ENCODE measurements at places on chromosomes 6 and 20.

- DNase-seq: no peak
Measured at GRCh38 chr6:87905101-87905641, 142.5 kb upstream of the SPACA1 start.

DNA sequence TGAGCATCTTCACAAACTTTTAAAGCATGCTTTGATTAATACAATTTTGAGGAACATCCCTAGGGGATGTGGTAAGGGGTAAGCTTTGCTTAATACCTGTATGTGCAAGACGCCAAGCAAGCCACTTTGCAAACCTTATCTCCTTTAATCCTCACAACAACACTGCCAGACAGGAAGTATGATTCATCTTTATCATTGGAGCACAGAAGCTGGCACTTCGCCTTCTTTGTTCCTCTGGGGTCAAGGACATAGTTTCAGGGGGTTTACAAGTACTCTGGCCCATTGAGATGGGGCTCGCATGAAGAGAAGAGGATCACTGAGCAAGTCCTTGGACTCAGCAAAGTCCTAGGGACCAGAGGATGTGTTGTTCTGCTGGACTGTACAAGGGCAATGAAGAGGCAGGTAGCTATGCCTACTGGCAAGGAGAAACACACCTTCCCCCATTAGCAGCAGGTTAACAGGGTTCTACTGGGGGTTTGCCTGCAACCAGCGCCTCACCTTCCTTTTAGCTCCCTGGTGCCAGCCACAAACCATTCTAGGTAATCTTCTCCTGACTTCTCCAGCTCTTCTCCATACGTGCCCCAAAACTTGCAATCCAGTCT lies 8.8 kb downstream of the TMEM244 start:
- no peak for DNase-seq

GRCh38 chr20:35314816-35315631 lies 22.8 kb upstream of the FAM83C start:
- no peak for DNase-seq

DNA sequence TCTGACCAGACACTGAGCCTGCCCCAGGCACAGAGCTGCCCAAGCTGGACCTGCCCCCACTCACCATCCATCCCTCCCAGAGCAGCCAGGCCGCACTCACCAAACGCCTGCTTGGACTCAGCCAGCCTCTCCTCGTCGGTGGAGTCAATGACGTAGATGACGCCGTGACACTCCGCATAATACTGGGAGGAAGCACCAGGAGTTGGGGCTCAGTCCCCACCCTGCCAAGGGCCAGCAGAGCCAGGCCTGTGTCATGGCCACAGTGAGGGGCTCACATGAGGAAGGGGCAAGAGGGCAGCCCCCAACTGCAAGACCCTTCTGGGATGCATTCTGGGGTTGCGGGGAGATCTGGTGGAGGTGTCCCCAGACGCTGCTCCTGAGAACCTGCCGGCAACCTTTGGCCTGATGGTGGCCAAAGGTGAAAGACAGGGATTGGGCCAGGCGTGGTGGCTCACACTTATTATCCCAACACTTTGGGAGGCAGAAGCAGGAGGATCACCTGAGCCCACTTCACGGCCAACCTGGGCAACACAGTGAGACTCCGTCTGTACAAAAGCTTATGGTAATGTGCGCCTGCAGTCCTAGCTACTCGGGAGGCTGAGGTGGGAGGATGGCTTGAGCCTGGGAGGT lies 5.6 kb downstream of the ARFRP1 start:
- DNase-seq: no peak

- no peak for DNase-seq
Measured at GRCh38 chr6:115896538-115897129, 164.1 kb downstream of the FRK start.

DNA sequence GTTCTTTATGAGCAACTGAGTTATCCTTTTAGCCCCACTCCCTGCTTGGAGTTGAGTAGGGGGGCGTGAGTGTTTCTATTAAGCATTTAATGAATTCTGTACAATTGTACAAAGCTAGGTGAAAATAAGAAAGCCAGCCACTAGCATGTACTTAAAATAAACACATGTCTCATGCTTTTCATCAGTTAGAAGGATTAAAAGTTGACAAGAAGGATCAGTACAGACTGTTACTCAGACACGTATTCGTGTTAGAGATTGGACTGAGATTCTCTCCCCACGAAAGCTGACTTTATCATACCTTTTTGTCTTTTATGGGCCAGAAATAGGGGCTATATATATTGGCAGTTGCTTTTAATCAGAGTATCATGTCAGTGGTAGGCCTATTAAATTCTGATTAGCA lies 1.7 kb downstream of the HSF2 start:
- no peak for DNase-seq

DNA sequence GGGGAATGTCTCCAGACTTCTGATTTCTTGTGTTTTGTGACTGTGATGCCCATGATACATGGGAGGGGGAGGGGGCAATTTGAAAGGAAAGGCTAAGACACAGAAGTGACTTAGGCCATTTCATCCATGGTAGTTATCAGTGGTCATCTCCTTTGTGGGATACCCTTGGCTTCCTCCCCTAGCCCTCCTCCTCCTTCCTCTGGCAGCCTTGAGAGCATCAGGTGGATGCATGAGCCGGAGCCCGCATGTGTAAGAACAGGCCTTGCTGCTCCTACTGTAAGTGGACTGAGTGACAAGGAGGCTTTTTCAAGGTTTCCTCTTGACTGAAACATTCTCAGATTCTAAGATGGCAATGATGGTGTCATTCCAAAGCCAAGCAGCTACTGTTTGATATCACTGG lies 874 bp downstream of the CD83 start:
- DNase-seq: no peak

DNA sequence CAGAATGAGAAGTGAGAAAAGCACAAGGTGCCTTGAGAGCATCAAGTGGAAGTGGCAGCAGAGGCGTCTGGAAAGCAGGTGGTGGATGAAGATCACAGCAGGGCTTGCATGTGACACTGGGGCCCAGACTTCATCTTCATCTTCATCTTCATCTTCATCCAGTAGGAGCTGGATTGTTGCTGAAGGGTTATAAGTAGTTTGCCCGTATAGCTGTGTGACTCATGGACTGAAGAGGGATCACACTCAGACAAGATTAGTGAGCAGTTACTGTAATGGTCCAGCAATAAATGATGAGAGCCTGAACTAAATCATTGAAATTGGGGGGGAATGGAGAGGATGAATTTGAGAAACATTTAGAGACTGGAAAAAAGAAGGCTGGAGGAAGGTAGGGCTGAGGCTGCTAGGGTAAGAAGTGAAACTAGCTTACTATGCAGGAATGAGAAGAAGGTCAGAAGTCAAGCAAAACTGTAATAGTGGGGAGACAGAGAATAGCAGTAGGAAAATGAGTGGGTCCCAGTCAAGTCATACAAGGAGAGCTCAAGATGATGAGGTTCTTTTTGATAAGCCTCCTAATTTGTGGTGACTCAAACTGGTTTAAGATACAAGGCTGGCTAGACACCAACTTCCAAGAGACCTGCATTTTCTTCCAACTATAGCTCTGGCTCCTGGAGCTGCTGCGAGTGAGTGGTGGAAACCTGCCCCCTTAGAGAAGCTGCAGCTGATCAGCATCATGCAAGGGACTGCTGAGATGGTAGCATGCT lies 92.3 kb upstream of the BEND6 start:
- DNase-seq: no peak

DNA sequence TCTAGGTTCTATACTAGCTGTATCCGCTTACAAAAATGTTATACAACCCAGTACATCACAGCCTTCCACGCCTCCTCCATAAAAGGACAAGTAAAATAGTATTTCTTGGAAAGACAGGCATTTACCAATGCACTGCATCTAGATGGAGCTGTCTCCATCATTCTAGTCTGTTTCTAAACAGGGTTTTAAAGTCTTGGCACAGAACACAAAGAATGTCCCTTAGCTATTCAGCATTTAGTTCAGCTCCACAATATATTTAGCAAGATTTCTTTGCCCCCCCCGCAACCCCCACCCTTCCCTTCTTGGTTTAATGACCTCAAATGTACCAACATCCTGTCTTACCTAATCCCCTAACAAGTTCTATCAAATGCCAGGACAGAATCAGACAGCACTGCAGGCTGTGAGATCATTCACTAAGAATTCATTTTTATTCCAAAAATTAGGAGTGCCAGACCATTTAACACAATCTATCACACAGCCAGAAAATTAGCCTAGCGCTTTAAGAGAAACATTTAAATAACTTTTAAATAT lies 198.6 kb downstream of the BACH2 start:
- no peak for DNase-seq

DNA sequence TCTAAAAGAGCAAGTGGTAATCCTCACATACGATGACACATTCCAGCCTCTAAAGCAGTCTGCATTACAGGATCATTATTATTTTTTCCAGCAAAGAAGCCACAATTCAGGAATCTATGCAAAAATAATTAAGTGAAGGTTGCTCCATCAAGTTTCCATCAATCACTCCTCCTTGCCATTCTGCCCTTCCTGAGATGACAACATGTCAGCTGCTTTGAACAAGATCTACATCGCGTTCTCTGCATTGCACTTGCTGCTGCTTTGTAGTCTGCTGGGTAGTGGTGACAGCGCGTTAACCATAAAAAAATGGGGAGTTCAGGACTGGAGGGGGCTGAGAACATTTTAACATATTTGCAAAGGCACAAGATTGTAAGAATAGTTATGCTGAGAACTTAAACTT lies 147.7 kb downstream of the GMPR start:
- no peak for DNase-seq

GRCh38 chr20:19949195-19949867 lies 67.8 kb upstream of the NAA20 start:
- DNase-seq: no peak

DNA sequence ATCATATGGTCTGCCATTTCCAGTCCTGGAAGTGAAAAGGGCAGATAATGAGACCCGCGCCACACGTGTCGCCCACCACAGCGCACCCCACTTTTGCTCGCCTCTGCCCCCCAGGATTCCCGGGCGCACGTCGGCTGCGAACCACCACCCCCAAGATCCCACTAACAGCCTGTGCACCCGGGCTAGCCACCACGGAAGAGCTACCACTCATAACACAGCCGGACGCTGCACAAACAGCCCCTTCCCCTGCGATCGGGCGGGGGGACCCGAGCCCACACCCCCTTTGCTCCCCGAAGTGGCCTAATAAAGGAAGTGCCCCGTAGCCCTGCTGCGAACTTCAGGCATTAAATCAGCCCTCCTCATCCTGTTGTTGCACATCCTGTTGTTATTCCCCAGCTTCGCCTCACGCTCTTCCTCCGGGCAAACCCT lies 506 bp downstream of the CITED2 start:
- no peak for DNase-seq

GRCh38 chr6:35945650-35946025 lies 24.7 kb upstream of the SRPK1 start:
- DNase-seq: no peak

DNA sequence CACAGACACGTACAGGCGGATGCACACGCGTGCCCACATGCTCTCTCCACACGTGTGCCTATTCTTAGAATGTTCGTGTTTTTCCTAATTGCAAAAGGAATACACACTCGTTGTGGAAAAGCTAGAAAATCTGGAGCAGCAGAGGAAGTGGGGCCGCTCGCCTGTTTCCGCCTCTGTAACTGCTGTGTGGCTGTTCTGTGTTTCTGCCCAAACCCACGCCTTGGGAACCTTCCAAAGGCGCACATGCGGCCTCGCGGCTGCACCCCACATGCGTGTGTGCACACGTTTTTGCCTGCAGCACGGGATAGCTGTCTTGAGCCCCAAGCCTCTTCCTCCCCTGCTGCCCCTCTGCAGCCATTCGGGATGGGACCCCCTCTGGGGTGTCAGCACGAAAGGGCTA lies 12.2 kb downstream of the SLC17A9 start:
- DNase-seq: no peak

DNA sequence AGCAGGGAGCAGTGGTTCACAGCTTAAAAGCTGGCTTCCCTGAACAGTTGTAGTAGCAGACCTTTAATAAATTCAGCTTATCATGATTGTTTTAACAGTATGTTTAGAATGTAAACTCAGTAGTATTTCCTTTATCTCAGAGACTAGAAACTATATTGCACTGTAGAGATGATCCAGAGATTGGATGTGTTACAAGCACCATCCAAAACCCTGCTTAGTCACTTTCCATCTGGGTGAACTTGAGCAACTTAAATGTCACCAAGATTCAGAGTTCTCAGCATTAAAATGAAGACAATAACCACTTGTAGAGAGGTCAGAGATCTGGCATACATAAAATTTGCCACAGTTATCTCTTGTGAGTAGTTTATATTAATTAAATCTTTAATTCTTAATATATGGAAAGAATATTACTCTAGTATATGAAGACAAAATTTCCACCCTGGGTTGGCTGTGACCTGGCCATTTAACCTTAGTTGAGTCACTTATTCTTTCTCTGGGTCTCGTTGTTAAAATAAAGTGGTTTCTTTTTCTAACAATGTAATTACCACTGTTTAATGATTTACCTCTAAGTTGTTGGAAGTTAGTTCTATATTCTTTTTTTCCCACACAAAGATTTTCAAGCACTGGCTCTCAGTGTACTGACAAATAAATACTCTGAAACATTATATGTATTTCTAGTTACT lies 239.2 kb upstream of the FKBP1C start:
- no peak for DNase-seq

GRCh38 chr6:138161338-138162110 lies at the start of gene ARFGEF3:
TSS of gene ARFGEF3 (plus strand) at chr6:138161939. CDS start at chr6:138162087, 148 bp downstream.
- DNase-seq: peak; percentile 69

GRCh38 chr6:56772737-56773184 lies 130.1 kb upstream of the DST start:
- no peak for DNase-seq

DNA sequence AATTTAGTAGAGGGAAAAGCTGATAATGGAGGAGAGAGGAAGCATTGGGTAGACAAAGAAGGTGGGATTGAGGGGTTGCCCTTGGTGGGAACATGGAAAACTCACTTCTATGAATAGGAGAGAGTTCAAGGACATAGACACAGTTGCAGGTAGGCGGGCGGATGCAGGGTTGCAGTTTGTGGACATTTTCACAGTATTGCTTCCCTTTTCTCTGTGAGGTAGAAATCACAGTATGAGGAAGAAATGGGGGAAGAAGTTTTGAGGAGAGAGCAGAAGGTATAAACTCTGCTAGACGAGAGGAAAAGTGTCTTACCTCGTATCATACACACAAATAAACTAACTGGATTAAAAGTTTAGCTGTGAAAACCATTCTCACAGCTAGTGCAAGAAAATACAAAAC lies 200.7 kb upstream of the ECI2 start:
- no peak for DNase-seq

DNA sequence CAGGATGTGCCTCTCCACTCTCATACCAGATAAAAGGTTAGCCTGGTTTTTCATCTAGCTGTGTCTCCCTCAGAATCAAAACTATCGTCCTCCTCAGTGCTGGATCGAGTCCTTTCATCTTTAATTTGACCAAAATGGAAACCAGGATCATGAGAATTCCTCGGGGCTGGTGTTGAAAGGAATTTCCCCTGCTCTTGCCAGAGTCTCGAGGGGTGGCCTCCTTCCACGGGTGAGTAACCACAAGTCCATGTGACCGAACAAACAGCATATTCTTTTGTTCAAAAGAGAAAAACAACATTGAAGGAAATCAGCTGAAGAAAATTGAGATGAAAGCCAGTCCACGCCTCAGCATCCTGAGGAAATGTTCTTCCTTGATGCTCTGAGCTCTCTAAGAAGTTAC lies 165.9 kb upstream of the CDYL start:
- no peak for DNase-seq
